Stimulated activated CD4-positive, alpha-beta T cell treated with anti-CD3 and anti-CD28 coated beads, Interleukin-2, amount 100 ng/mL, for 48 hours (primary cell): ENCODE measurements at places on chromosomes 2 and 18.

DNA sequence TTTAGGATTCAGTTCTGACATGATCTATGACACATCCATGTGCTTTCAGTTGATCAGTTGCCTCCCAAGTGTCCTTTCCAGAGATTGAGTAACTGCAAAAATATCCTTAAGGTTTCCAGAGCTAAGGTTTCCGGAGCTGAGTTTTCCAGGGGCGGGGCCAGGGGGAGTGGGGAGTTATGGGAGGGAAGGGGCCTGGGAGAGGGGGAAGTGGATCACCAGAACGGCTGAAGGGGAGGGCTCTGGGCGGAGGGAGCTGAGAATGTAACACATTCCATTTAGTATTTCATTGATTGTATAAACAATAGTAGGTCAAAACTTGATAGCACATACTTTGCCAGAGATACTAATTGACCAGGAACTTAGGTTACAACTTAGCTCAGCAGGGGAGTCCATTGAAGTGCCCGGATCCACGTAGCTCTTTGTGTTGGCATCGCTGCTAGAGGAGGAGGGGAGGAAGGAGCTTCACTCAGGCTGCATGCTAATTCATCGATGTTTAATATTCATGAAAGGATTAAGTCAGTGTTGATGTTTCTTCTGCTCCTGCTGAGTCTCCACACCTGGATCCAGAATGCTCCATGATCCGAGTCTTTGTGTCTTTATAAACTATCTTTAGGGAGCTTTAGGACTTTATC, 289.8 kb downstream of the ALPK2 start:
- DNase-seq = no peak

GRCh38 chr2:143344780-143345179, 215.6 kb downstream of the ARHGAP15 start:
- no peak for DNase-seq

DNA sequence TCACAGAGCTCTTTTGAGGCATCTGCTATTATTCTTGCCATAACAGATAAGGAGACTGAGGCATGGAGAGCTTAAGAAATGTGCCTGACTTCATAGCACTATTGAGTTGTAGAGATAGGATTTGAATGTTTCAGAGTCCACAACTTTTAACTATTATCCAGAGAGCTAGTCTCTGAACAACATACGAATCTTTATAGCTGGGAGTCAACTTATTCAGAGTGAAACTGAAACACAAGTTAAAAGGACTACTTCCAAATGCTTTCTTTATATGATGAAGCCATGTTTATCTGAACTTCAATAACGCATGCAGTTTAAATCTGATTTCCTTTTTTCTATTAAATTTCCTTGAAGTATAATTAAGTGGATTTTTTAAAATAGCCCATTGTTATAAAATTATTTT, 268.8 kb downstream of the IKZF2 start:
- no peak for DNase-seq

GRCh38 chr2:240435948-240436682, 652 bp downstream of the GPC1 start:
- DNase-seq = no peak

DNA sequence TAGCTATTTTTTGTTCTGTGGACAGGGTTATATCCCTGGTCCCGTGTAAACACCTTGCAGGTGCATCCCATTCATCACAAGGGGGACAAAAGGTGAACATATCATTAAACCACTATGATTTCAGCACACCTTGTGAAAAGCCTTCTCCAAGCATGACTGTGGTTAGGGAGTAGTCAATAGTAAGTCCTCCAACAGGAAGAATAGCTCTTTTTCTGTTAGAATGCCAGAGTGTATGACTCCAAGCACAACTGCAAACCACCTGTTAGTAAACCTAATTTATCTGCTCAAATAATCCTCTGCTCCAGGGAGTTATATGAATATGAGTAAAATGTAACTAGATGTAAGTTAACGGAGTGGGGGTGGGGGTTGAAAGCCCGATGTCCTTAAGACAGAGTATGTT, 240.5 kb downstream of the AGPS start:
- no peak for DNase-seq

DNA sequence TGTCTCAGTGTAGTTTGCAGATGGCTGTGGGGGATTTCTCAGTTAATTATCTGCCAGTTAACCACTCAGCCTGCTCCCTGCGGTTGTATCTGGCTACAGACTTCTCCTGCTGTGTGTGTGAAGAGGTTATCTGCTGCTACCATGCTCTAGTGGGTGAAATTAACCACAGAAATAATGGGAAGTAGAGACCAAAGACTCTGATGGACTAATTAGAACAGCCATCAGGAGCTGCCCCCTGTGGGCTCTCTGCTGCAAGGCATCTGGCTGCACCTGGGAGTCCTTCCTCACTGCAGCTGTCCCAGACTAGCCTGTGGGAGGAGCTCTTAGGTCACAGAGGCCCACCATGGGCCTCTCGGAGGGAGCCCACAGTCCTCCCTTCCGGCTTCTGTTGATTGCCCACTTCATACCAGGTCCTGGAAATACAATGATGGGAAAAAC, 66.6 kb downstream of the CTIF start:
- DNase-seq = no peak

- DNase-seq = no peak
These were observed 51.8 kb upstream of the CYRIA start for GRCh38 chr2:16717477-16717876.

GRCh38 chr2:150214626-150215025, 272.8 kb downstream of the RND3 start:
- DNase-seq = no peak

DNA sequence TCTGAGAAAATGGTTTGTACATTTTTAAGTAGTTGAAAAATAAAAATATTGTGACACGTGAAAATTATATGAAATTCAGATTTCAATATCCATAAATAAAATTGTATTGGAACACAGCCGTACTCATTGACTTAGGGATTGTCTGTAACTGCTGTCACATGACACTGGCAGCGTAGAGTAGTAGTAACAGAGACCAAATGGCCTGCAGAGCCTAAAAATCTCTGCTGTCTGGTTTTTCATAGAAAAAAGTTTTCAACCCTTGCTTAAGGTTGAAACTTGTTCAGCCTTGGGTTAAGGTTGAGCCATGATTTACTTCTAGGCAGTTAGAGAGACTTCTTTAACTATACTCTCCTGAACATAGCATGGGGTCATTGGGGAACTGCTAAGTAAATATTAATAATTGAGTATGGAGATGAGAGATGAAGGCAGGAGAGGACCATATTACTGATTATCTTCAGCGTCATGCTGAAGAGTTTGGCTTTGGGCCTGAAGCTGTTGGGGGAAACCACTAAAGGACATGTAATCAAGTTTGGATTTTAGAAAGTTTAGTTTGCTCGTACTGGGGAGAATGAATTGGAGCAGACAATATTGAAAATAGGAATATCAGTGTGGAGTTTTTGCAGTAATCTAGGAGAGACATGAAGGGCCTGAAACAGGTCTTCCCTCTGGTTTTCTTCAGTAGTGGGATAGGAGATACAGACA, 16.2 kb downstream of the EML4 start:
- no peak for DNase-seq
